ENCODE measurements at places on chromosomes 1 and 21.
A peak's percentile ranks its signal among the peaks of the same experiment; 100 is the strongest.

GRCh38 chr1:211613951-211614350 lies 35.0 kb upstream of the SLC30A1 start:
- DNase-seq: no peak

DNA sequence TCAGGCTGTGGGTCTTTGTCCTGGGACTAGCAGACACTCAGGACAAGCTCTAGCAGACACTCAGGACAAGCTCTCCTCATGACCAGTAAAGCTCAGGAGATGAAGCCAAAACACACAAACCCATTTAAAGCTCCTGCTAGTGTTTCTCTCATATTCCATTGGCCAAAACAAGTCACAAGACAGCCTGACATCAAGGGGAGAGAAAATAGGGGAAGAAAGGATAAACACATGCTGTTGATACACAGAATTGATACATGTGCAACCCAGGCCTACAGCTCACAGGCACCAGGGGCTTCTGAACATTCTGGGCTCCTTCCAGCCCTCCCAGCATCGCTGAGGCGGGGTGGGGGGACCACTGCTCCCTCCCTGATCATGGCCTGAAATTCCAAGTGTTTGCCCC lies 35.3 kb downstream of the ATF3 start:
- DNase-seq: peak; percentile 8

- DNase-seq: peak; percentile 1
These were observed 74.7 kb upstream of the TLR5 start for GRCh38 chr1:223217781-223218180.

DNA sequence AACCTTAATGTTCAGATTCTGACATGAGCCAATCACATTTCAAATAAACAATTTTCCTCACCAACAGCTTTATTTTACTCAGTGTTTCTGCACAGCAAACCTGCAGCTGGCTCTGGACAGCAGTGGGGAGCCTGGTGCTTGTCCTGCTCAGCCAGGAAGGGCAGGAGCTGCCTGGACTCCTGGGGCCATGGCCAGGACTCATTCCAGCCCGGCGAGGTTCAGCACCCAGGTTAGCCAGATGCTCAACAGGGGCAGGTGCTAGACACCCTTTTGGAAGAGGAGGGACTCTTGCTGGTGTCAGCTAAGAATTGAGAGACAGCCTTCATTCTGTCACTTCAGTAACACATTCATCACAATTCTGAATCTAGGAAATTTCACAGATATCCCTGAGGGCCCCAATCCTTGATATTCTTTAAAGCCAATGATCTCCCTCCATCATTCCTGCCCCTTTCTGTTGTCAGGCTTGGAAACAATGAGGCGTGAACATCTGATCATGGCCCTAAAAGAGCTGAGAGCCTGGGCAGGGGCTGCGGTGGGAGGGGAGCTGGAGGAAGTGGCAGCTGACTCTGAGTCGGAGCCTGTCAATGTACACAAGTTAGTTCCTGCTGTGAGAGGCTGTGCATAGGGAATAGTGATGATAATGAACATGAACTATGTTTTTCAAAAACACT lies 251.3 kb downstream of the SDCCAG8 start:
- DNase-seq: peak; percentile 57

- no peak for DNase-seq
These were observed 74.9 kb upstream of the BEND5 start for GRCh38 chr1:48851638-48852037.

- DNase-seq: no peak
These were observed 3.5 kb upstream of the C1orf159 start for GRCh38 chr1:1119272-1119890.
